ENCODE measurements at places on chromosomes 3 and 15. TPM values are rescaled to one million over a fixed set of nuclear protein-coding genes. Genes with fewer than 3 reads are reported as not detected.

DNA sequence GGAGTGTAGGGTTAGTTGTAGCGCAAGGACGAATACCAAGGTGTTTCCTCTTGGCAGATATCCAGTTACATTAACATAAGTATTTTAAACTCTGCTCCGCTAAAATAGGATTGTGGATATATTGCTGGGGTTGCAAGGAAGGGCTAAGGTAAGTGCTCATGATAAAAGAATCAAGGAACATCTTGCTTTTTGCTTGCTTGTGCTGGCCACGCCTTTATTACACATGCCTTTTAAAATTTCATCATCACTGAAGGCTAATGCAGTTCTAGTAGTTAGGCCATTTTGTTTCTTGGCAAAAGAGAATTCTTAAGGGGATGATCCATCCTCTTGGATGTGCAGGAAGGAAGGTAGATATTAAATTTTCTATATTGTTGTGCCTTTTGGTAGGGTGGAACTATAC is 415.6 kb upstream of the TPM1 start:
- peak; percentile 15 for DNase-seq
- H3K4me1 ChIP-seq: peaks cover 34% of the 10 kb centered on the region
- H3K27ac ChIP-seq: no peak overlapping the region
- H3K36me3 ChIP-seq: no peaks in the 10 kb centered on the region
- no peak overlapping the region for H3K4me3 ChIP-seq
- H3K27me3 ChIP-seq: no peaks in the 10 kb centered on the region

GRCh38 chr15:74239051-74239705 is 3.1 kb downstream of the CCDC33 start:
- peaks cover 31% of the 10 kb centered on the region for H3K4me1 ChIP-seq
- no peak for DNase-seq
- H3K27me3 ChIP-seq: no peaks in the 10 kb centered on the region
- H3K27ac ChIP-seq: no peak overlapping the region

GRCh38 chr15:66228807-66229735 is 24.5 kb downstream of the MEGF11 start:
- H3K27ac ChIP-seq: no peak overlapping the region
- DNase-seq: no peak
- H3K27me3 ChIP-seq: peaks cover 12% of the 10 kb centered on the region

The TGM4 gene
- not detected for total RNA-seq

GRCh38 chr15:89370120-89370977 is 35.7 kb upstream of the POLG start:
- peaks cover 96% of the 10 kb centered on the region for H3K27me3 ChIP-seq
- no peaks in the 10 kb centered on the region for H3K4me1 ChIP-seq
- H3K4me3 ChIP-seq: no peak overlapping the region
- no peak for DNase-seq
- no peak overlapping the region for H3K27ac ChIP-seq
